Brain (organoid and tissue), 16 donors: ENCODE measurements at places on chromosomes 12 and 14.

GRCh38 chr12:124099661-124100060 is 126.6 kb downstream of the ZNF664 start:
- no peak for DNase-seq

DNA sequence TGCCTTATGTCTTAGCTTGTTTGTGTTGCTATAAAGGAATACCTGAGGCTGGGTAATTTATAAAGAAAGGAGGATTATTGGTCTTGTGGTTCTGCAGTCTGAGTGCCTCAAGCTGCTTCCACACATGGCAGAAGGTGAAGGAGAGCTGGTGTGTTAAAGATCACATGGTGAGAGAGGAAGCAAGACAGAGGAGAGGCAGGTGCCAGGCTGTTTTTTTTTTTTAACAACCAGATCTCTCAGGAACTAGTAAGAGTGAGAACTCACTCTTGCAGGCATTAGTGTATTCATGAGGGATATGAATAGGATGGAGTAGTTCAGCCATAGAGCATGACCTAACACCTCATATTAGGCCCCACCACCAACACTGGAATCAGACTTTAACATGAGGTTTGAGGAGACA is 123.4 kb downstream of the CMAS start:
- no peak for DNase-seq

GRCh38 chr14:67718265-67718664 is 16.6 kb downstream of the RDH12 start:
- DNase-seq: no peak

DNA sequence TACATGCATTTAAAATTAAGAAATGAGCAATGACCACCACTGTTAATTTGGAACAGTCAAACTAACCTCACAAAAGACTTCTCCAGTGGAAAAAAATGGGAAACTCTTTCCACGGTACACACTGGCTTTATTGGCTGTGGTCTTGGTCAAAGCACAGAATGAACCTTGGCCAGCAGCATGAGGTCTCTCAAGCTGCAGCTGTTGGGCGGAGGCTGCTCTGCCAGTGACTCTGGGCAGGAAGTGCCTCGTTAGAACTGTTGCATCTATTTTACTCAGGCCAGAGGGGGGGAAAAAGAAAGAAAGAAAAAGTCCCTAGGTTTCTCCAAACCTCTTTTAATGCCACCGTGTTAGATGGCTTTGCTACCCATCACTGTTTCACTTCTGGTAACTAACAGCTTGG is 279.8 kb upstream of the DIO2 start:
- no peak for DNase-seq

DNA sequence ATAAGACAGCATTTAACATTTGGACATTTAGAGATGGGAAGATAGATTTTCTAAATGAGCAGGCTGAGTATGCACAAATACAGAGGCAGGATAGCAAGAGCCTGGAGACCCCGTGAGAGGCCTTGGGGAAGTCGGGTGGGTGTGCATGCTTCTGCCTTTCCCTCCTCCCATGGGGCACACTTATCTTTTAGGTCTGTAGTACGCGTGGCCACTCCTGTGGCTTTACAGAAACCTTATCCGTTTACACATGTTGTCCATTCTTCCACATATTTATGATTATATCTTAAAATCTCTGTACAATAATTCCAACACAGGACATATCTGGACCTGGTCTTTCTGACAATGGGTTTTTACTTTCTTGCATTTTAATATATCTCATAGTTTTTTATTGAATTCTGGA is 33.6 kb downstream of the GYS2 start:
- no peak for DNase-seq

DNA sequence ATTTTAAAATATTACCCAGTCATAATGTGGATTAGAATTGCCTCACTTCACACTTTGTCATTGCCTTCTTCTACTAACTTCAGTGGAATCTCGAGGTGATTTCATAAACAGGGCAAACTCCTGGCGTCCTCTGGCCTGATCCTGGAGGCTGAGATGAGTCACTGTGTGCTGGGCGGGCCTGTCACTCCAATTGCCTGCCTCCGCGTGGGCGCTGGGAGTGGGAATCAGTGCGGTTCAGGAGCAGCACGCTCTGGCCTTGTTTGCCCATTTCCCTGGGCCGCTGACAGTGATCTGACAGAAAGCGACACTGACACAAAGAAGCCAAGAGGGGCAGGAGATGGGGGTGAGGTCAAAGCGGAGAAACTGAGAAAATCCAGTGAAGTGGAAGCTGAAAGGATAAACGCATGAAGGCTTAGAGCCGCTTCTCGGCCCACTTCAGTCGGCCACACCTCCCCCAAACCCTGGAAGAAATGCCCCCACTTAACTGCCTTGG is 29.7 kb downstream of the LGR5 start:
- no peak for DNase-seq

- no peak for DNase-seq
Observed at GRCh38 chr14:77100961-77101360, 2.9 kb downstream of the CIPC start.

GRCh38 chr12:79515530-79515935 is 175.2 kb downstream of the PAWR start:
- DNase-seq: no peak

DNA sequence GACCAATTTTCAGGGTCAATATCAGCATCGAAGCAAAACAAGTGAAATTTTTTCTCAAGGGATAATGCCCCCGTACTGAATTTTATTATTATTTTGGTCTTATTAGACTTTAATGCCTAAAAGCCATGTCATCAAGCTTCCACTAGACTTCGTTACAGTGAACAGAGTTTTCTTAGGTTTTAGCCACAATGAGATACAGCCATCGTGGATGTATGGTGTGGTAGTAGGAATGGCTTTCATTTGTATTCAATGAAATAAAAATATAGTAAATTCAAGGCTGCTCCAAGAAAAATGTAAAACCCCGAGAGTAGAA is 11.7 kb downstream of the TAOK3 start:
- DNase-seq: no peak

DNA sequence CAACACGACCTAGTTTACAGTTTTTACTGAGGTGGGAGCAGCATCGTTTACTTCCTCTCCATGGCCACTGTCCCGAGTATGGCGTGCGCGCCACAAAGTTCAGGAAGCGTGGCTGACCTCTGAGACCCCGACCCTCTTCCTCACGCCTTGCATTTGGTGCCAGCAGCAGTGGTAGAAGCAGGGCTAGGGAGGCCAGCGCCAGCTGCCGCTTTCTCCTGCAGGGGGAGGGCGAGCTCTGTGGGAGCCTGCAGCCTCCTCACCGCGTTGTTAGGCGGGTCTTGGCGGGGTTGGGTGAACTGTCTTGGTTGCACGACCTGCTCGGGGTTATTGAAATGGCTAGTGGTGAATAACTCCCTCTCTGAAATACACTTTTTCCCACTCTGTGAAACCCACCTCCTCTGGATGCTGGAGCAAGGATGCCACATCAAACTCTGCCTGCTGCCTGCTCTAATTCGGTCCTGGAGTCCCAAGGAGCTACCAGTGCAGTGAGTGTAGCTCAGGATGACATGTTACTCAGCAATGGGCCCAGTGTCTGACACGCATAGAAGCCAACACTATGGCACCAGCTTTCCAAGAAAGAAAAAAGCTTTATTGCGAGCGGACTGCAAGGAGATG is 22.3 kb upstream of the TDRD9 start:
- DNase-seq: no peak

DNA sequence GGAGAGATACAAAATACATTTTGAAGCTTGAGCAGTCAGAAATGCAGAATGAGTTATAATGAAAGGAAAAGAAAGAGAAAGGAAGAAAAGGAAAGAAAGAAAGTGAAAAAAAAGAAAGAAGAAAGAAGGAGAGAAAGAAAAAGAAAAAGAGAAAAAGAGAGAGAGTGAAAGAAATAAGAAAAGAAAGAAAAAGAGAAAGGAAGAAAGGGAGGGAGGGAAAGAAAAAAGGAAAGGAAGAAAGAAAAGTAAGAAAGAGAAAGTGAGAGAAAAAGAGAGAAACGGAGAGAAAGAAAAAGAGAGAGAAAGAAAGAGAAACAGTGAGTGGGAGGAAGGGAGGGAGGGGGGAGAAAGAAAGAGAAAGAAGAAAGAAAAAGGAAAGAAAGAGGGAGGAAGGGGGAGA is 549.9 kb downstream of the GALC start:
- DNase-seq: no peak

DNA sequence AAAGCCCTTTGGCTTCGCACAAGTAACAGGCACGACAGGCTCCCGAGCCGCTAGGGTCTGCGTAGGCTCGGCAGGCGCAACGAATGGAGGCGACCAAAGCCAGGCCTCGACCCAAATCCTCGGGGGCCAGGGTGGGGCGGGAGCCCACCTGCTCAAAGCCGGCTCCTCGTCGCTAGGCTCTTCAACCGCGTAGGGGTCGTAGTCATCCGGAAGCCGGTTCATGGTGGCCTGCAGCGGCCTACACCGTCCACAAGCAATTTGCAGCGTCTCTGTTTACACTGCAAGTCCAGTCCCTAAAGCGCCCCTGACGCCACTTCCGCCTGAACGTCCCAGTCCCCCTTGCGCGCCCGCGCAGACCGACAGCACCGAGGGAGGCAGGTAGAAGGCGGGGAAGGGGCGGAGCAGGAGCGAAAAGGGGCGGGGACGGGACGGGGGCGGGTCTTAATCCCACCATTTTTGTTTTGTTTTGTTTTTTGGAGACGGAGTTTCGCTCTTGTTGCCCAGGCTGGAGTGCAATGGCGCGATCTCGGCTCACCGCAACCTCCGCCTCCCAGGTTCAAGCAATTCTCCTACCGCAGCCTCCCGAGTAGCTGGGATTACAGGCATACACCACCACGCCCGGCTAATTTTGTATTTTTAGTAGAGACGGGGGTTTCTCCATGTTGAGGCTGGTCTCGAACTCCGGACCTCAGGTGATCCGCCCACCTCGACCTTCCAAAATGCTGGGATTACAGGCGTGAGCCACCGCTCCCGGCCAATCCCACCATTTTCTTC is at the start of gene EAPP:
Gene EAPP (minus strand): TSS at position 295 of the 774 bp plus-strand sequence. CDS start 73 bp downstream, at position 222.
- peak; percentile 98 for DNase-seq

- DNase-seq: no peak
Observed at GRCh38 chr14:86796221-86797074, 1196.5 kb downstream of the GALC start.

GRCh38 chr12:75725521-75726111 is 214.2 kb upstream of the KRR1 start:
- peak; percentile 69 for DNase-seq

GRCh38 chr14:83470959-83471695 is 1937.5 kb upstream of the SEL1L start:
- DNase-seq: no peak

DNA sequence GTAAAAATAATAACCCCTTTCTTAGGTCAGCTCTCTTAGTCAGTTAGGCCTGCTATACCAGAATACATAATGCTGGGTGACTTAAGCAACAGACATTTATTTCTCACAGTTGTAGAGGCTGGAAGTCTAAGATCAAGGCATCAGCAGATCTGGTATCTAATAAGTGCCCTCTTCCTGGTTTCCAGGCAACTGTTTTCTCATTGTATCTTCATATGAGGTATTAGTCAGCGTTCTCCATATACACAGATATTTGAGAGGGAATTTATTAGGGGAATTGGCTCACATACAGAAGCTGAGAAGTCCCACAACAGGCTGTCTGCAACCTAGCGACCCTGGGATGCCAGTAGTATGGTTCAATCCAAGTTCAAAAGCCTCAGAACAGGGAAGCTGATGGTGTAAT is 896.0 kb downstream of the GALC start:
- no peak for DNase-seq

DNA sequence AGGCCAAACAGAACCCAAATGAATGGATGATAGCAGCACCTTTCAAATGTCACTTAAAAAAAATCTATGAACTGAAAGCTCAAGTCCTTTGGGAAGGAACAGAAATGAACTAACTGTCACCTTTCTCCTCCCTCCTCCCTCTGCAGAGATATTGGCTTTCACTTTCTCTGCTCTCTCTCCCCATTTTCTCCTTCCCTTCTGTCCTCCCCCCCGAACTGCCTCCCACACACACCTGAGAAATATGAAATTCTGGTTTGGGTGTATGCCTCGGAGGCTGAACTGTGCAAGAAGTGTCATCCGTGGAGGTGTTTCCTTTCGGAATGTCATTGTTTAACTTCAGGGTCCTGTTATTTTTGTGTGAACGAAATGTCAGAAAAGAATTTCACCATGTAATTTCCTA is 87.8 kb downstream of the NEDD1 start:
- no peak for DNase-seq

- no peak for DNase-seq
Observed at GRCh38 chr12:26150736-26151450, 26.1 kb upstream of the BHLHE41 start.

GRCh38 chr12:70190262-70191010 is 52.8 kb upstream of the CNOT2 start:
- no peak for DNase-seq

DNA sequence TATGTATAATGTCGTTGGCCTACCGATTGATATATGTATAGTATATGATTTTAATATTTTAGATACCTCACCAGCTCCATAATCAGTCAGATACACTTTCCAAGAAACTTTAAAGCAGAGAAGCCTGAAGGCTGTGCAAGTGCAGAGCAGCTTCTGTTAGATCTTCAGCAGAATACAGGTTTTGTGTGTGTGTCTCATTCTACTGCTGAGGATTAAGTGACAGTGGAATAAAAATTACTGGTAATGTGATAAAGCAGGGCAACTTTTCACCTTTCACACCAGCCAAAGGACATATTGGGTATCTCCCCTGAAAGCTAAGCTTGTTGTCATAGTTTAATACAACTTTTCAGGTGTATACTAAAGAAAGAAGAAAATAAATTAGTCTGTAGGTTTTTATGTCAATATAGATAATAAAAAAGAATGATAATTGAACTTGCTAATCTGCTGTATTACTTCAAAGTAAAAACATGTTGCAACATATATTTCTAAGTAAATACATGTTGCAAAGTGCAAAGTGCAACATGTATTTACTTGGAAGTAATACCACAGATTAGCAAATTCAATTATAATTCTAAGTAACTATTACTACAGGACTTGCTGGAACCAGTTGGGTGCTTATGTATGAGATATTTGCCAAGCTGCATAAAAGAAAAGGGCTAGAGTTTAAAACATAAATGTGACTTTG is 128.3 kb downstream of the SLC16A7 start:
- DNase-seq: no peak

DNA sequence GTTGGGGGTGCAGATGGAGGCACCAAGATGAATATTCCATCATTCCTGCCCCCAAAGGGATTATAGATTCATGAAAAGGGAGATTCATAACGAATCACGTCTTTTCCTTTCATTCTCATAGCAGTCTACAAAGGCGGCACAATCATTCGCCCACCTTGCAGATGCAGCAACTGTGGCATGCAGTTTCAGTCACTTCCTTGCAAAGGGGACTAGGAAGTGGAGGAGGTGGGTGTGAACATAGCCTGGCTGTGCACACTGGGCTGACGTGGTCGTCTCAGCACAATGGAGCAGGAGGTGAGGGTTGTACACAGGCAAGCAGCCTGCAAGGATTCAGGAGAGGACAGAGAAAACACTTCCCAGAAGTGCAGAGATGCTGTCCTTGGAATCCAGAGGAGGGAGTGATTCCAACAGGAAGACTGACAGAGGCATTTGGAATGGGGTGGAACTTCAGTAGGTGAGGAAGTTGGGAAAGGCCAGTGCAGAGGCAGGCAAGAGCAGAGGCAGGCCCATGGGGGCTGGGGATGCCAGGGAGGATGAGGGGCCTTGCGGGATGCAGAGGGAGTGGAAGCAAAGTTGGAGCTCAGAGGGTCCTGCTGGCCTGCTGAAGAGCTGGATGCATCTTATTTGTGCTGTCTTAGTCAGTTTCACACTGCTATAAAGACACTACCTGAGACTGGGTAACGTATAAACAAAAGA is 21.9 kb upstream of the PPP2R5C start:
- no peak for DNase-seq

- DNase-seq: peak; percentile 73
Observed at GRCh38 chr12:57243521-57244311, 7.3 kb downstream of the STAC3 start.

- no peak for DNase-seq
Observed at GRCh38 chr12:104342635-104343249, 39.2 kb downstream of the EID3 start.
